ENCODE measurements at places on chromosomes 3 and 15.

GRCh38 chr15:63986751-63987341, 59.4 kb downstream of the DAPK2 start:
- peak; percentile 51 for DNase-seq

DNA sequence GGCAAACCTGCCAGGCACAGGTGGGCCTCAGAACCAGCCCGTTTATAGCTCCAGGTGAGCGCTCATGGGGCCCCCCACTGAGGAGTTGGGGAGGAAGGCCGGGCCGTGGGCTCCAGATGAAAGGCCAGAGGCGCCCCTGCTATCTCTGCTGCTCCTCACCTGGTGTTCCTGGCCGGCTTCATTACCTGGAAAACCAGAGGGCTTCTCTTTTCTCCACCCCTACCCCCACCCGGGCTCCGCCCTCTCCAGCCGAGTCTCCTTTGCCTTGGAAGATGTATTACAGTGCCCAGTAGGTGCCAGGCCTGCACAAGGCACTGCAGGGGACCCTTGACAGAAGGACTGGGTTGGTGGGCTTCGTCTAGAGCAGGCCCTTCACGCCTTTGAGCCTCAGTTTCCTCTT, 111.4 kb downstream of the WNT7A start:
- DNase-seq = no peak

DNA sequence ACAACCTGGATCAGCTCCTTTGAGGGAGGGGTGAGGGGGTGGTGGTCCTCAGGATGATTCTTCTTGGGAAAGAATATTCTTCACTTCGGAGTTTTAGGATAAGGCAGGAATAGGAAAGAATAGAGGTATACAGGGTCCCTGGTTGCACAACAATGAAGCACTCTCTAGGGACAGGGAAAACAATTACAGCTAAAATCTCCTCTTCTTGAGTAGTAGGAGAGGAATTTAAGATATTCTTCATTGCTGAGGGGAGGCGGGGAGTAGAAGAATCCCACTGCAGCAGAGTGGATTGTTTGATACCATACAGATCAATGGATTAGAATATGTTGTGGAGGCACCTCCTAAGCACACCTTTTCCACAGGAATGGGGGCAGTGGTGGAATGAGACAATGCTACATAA, 20.5 kb downstream of the SLC9C1 start:
- DNase-seq = no peak

DNA sequence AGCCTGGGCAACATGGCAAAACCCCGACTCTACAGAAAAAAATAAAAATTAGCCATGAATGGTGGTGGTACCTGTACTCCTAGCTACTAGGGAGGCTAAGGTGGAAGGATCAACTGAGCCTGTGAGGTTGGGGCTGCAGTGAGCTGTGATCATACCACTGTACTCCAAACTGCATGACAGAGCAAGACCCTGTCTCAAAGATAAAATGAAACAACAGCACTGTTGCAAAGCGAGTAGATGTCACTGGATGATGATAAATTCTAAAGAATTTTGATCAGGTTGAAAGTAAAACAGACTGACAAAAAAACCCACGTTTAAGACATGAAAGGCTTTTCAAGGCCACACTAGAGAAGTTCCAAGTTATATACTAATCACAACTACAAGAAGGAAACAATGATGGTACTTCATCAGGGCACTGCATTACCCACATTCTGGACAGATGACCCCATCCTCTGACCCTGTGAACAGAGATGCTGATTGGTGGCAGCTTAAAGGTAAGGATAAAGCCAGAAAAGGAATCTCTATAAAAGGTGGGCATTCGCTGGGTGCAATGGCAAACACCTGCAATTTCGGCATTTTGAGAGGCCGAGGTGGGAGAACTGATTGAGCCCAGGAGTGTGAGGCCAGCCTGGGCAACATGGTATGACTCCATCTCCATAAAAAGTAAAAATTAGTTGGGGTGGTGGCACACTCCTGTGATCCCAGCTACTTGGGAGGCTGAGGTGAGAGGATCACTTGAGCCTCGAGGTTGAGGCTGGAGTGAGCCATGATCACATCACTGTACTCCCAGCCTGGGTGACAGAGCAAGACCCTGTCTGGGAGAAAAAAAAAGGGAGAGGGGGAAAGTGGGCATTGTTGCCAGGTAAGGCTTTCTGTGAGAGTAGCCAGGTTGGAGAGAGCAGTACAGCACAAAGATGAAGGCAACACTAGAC, 59.2 kb downstream of the TBL1XR1 start:
- no peak for DNase-seq

GRCh38 chr15:91876187-91876586, 22.7 kb downstream of the SLCO3A1 start:
- no peak for DNase-seq

GRCh38 chr15:40028853-40029252, 10.1 kb downstream of the SRP14 start:
- DNase-seq = no peak

- no peak for DNase-seq
Observed at GRCh38 chr15:71511796-71512681, 298.3 kb upstream of the NR2E3 start.

GRCh38 chr3:16810593-16811367, 74.0 kb upstream of the PLCL2 start:
- no peak for DNase-seq

DNA sequence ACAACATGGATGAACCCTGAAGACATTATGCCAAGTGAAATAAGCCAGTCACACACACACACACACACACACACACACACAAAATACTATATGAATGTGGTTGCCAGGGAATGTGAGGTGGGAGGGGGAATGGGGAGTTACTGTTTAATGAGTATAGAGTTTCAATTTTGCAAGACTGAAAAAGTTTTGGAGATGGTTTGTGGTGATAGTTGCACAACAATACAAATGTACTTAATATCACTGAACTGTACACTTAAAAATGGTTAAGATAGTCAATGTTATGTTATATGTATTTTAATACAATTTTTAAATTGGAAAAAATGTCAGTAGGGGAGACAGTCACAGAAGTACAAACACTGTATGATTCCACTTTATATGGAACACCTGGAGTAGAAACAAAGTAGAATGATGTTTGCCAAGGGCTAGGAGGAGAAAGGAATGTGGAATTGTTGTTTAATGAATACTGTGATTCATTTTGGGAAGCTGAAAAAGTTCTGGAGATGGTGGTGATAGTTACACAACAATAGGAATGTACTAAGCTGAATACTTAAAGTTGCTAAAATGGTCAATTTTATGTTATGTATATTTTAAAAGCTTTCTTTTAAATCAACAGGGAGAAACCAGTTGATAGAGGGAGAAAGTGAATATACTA, 76.6 kb downstream of the RPL39L start:
- DNase-seq = peak; percentile 92

GRCh38 chr15:92595506-92596381, 59.8 kb downstream of the FAM174B start:
- DNase-seq = no peak

GRCh38 chr15:66701422-66702034, 508 bp upstream of the SMAD6 start:
- DNase-seq = no peak

- peak; percentile 67 for DNase-seq
Observed at GRCh38 chr3:101184111-101184510, 136.3 kb downstream of the IMPG2 start.

- peak; percentile 25 for DNase-seq
Observed at GRCh38 chr3:41900265-41900664, 61.6 kb downstream of the ULK4 start.

DNA sequence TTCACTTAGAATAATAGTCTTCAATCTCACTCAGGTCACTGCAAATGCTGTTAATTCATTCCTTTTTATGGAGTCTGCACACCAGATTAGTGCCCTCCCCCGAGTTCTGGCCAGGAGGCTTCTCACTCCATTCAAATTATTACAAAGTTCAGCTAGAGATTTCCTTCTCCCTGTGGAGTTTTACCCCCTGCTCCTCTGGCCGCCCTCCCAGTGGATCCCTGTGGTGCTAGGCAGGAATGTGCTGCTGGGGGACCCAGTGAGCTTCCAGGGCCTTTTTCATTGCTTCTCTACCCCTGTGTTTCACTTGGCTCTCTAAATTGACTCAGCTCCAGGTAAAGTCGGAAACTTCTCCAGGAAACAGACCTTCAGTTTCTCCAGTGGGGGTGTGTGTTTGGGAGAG, 42.7 kb upstream of the CD200R1L start:
- DNase-seq = no peak

DNA sequence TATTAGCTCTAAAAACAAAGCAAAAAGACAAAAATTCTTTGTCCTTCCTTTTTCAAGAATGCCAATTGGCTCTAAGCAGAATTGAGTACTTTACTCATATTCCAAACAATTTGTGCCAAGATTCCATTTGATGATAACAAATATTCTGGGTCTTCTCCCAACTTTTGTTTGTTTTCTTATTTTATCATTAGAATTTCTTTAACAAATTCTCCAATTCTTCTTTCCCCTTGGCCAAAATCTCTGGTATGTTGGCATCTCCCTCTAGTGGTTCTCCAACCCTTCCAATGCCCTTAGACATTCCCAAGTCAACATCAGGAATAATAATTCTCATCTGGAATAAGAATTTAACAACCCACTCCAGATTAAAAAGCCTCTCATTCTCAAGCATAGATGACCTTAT, 5.3 kb downstream of the CPOX start:
- peak; percentile 42 for DNase-seq

- no peak for DNase-seq
Observed at GRCh38 chr3:42539871-42540714, 37.6 kb downstream of the VIPR1 start.

DNA sequence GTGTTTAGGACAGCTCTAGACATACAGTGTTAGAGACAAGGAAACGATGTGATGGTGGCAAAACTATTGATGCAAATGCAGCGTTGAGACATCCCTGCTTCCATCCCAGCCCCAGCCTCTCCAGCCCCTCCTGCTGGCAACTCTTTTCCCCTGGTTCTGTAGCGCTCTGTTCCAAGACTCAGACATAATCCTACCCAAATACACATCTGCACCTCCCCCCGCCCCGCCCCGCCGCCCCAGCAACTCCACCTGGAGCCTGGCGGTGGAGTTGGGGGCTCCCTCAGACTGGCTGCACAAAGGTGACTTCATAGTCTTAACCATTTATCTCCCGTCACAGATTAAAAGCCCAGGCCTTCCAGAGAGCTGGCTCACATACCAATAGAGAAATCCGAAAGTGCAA, 7.2 kb upstream of the SEC22A start:
- DNase-seq = peak; percentile 11

DNA sequence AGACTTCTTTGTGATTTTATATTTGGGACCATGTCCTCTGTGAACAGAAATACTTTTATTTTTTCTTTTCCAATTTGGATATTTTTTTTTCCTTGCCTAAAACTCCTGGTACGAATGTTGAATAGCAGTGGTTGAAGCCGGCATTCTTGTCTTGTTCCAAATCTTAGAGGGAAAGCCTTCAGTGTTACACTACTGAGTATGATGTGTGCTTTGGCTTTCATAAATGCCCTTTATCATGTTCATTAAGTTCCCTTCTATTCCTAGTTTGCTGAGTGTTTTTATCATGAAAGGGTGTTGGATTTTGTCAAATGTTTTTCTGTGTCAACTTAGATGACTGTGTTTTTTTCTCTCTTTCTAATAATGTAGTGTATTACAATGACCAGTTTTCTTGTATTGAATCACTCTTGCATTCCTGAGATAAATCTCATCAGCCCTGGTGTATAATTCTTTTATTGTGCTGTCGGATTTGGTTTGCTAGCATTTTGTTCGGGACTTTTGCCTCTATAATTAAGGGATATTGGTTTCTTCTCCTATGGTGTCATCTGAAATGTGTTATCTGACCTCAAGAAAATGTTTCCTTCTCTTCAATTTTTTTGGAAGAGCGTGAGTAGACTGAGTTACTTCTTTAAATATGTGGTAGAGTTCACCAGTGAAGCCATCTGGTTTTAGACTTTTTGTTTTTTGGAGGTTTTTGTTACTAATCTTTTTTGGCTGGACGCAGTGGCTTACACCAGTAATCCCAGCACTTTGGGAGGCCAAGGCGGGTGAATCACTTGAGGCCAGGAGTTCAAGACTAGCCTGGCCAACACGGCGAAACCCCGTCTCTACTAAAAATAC, 33.3 kb downstream of the MAP1A start:
- DNase-seq = peak; percentile 96

- no peak for DNase-seq
Observed at GRCh38 chr3:11339541-11339940, 67.3 kb downstream of the ATG7 start.

DNA sequence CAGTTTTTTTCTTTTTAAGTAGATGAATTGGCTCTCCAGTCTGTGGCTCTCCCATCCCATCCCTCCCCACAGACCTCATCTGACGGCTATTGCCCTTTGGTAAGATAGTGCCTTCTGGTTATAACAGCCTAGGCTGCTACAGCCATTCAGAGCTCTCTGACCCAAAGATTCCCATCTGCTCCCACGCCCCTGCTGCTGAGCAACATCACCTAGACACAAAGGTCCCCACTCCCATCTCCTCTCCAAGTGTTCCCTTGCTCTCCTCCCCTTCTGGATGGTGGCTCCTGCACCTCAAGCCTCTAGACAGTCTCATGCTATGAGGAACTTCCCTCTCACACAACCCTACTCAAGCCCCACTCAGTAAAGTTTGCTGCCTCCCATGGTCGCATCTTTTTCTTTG, 23.7 kb downstream of the FBXW12 start:
- DNase-seq = no peak

GRCh38 chr15:35980719-35981118, 434.8 kb upstream of the DPH6 start:
- peak; percentile 21 for DNase-seq

- no peak for DNase-seq
Observed at GRCh38 chr3:59074764-59075163, 24.9 kb upstream of the CFAP20DC start.

DNA sequence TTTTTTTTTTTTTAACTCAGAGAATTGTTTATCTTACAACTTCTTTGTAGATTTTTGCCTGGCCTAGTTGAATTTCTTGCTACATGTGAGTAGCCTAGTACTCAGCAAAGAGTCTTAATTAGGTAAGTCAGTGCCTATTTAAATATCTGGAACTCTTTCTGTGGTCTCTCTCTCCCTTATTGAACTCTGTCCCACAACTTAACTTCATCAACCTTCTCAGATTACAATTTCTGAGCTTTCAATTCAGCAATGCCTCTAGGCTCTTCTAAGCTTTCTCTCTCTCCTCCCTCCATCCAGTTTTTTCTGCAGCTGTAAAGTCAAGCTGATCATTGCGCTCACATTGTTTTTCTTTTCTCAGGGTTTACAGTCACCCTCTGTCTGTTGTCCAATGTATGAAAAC, 517.6 kb upstream of the ROBO1 start:
- DNase-seq = no peak

DNA sequence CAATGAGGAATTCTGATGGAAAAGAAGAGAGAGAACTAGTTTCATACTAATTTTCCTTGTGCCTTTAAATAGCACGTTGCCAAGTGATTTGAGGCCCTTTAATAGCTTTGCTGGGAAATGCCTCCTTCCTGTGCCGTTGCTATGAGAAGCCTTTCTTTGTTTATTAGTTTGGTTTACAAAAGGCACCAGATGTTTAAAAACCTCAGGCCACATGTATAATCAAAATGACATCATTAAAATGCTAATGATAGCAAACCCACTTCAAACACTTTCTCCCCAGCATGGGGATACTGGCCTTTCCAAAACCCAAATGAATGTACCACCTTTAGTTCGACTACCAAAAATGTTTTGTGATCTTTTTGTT, 50.0 kb upstream of the TBC1D23 start:
- DNase-seq = peak; percentile 95
